Calu3 (cell line): ENCODE measurements at places on chromosomes 12 and 14. TPM values are rescaled to one million over a fixed set of nuclear protein-coding genes. Genes with fewer than 3 reads are reported as not detected.
A peak's percentile ranks its signal among the peaks of the same experiment; 100 is the strongest.

FAR2 gene
- total RNA-seq, result 20.8 and 24.0 TPM in 2 replicates

GRCh38 chr12:81159856-81160255, 82.0 kb downstream of the ACSS3 start:
- no peak for DNase-seq
- H3K27ac ChIP-seq, result no peak overlapping the region
- no peaks in the 10 kb centered on the region for H3K27me3 ChIP-seq
- H3K36me3 ChIP-seq, result no peaks in the 10 kb centered on the region
- no peaks in the 10 kb centered on the region for H3K4me1 ChIP-seq

GRCh38 chr14:33979613-33980276, 28.9 kb upstream of the EGLN3 start:
- H3K27me3 ChIP-seq, result no peaks in the 10 kb centered on the region
- no peak for DNase-seq
- no peaks in the 10 kb centered on the region for H3K4me1 ChIP-seq
- no peaks in the 10 kb centered on the region for H3K36me3 ChIP-seq
- H3K4me3 ChIP-seq, result no peak overlapping the region

NUBPL gene
- 11.9 and 14.2 TPM in 2 replicates for total RNA-seq

GRCh38 chr14:49975276-49975675, 82.4 kb downstream of the ARF6 start:
- peak overlapping the region; percentile 97 for H3K27ac ChIP-seq
- peaks cover 67% of the 10 kb centered on the region for H3K4me1 ChIP-seq
- DNase-seq, result peak; percentile 54
- H3K27me3 ChIP-seq, result no peaks in the 10 kb centered on the region

SSTR1 gene
- total RNA-seq, result 0.24 TPM in 2 replicates

- H3K4me1 ChIP-seq, result no peaks in the 10 kb centered on the region
- H3K4me3 ChIP-seq, result no peak overlapping the region
- peaks cover 90% of the 10 kb centered on the region for H3K27me3 ChIP-seq
- DNase-seq, result no peak
Measured at GRCh38 chr14:93832665-93833064, 44.4 kb upstream of the PRIMA1 start.

TAS2R19 gene
- total RNA-seq, result 3.2 and 4.5 TPM in 2 replicates

GRCh38 chr12:131133994-131134393, 180.3 kb downstream of the ADGRD1 start:
- no peak overlapping the region for H3K4me3 ChIP-seq
- DNase-seq, result no peak
- H3K4me1 ChIP-seq, result no peaks in the 10 kb centered on the region

GRCh38 chr14:70838076-70838475, 28.8 kb upstream of the MAP3K9 start:
- H3K27me3 ChIP-seq, result peaks cover 23% of the 10 kb centered on the region
- H3K4me1 ChIP-seq, result no peaks in the 10 kb centered on the region
- no peaks in the 10 kb centered on the region for H3K36me3 ChIP-seq

DMAC2L gene
- total RNA-seq, result 21.2 and 22.1 TPM in 2 replicates

- no peak for DNase-seq
- no peaks in the 10 kb centered on the region for H3K27me3 ChIP-seq
- no peak overlapping the region for H3K27ac ChIP-seq
- no peak overlapping the region for H3K4me3 ChIP-seq
Measured at GRCh38 chr12:78338054-78338785, 507.5 kb downstream of the NAV3 start.

HAL gene
- total RNA-seq, result 1.4 TPM in 2 replicates

BDKRB1 gene
- total RNA-seq, result not detected in 2 replicates

DNA sequence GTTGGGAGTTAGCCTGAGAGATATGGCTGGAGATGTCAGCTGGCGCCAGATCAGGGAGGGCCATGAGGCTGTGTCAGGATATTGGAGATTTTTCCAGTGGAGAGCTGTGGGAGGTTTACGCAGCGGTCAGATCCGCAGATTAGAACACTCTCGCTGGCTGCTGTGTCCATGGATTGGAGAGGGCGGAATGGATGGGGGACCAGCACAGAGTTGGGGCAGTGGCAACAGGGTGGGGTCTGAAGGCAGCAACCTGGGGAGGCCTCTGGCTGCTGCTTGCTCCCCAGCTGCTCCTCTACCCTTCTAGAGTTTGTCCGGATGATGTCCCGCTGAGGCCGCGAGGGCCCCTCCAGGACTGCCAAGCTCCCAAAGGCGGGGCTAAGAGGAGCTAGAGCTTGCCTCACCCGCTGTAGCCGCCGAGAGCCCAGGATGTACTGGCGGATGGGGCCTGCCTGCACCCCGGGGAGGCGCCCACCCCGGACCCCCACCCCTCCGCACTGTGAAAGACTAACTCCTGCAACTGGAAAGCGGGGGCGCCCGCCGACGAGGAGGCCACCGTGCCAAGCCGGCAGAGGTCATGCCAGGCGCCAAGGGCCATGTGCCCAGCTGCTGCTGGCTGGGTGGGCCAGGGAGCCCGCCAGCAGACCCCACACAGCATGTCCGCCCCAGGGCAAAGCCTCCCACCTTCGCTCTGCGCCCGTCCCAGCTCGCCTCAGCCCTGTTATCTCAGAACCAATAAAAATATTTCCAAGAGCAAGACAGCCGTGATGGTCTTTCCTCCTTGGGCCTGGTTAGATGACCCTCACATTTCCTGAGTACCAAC, 20.2 kb upstream of the MLEC start:
- peaks cover 4% of the 10 kb centered on the region for H3K27me3 ChIP-seq
- no peaks in the 10 kb centered on the region for H3K4me1 ChIP-seq
- no peak overlapping the region for H3K27ac ChIP-seq
- no peak for DNase-seq
- H3K4me3 ChIP-seq, result no peak overlapping the region
